ENCODE measurements at places on chromosomes 7 and 10. TPM values are rescaled to one million over a fixed set of nuclear protein-coding genes. Genes with fewer than 3 reads are reported as not detected.

Gene PCDH15
- 7.6 TPM for polyA plus RNA-seq

Gene PLEKHS1
- 0.10 TPM for polyA plus RNA-seq

Gene GPR141
- polyA plus RNA-seq, result 0.43 TPM

Gene SEMA4G
- 49.8 TPM for polyA plus RNA-seq

Gene CPED1
- polyA plus RNA-seq, result 43.3 TPM

Gene KCNMA1
- 3.3 TPM for polyA plus RNA-seq

Gene LRRN3
- 3.8 TPM for polyA plus RNA-seq

Gene EN2
- 0.18 TPM for polyA plus RNA-seq

Data from renal cortex interstitium (tissue), 15 donors.